ENCODE measurements at places on chromosomes 2 and 18. TPM values are rescaled to one million over a fixed set of nuclear protein-coding genes. Genes with fewer than 3 reads are reported as not detected.

Gene RIT2
- total RNA-seq = not detected

Gene GDF7
- 0.52 TPM for total RNA-seq

Gene TMSB10
- 3,298 TPM for total RNA-seq

Gene CTNNA2
- total RNA-seq = 1.0 TPM

Gene MOGAT1
- total RNA-seq = not detected

Gene LAMA1
- 4.2 TPM for total RNA-seq

Gene GAL3ST2
- total RNA-seq = not detected

Gene PUS10
- total RNA-seq = 4.7 TPM

Gene NFU1
- total RNA-seq = 51.7 TPM

Gene MC4R
- total RNA-seq = 0.52 TPM

Gene PDCD1
- total RNA-seq = not detected

Gene ATP6V1B1
- total RNA-seq = 1.6 TPM

Gene DNAH7
- under 0.01 TPM for total RNA-seq

Gene TMEM37
- 2.1 TPM for total RNA-seq

Gene LONRF2
- 1.0 TPM for total RNA-seq

Gene LYPD6B
- 0.52 TPM for total RNA-seq

Gene GNAL
- 2.6 TPM for total RNA-seq

Gene SH3BP4
- total RNA-seq = 8.9 TPM

Gene PGAP1
- total RNA-seq = 24.0 TPM

Gene RESP18
- not detected for total RNA-seq

Gene FAM168B
- total RNA-seq = 57.4 TPM

Gene SLC38A11
- 2.6 TPM for total RNA-seq

Gene IL1A
- not detected for total RNA-seq

Gene CRYGB
- total RNA-seq = not detected

Gene POTEJ
- not detected for total RNA-seq

Gene IL18R1
- 0.52 TPM for total RNA-seq

Gene GRP
- total RNA-seq = not detected

Gene NAT8
- not detected for total RNA-seq

Gene FIGLA
- total RNA-seq = not detected

Gene LIPG
- total RNA-seq = 2.6 TPM

Gene SH2D6
- total RNA-seq = not detected

Gene COLEC12
- 39.1 TPM for total RNA-seq

Gene SDC1
- 2.1 TPM for total RNA-seq

Gene FSHR
- total RNA-seq = 0.52 TPM

Gene APCDD1
- 2.6 TPM for total RNA-seq

Gene IL1R2
- 0.52 TPM for total RNA-seq

Gene GATA6
- total RNA-seq = 2.6 TPM

Gene ZNF385B
- total RNA-seq = 1.0 TPM

Gene TTC21B
- total RNA-seq = 50.1 TPM

Gene KLHL41
- total RNA-seq = 2,637 TPM

Gene ELOA2
- not detected for total RNA-seq

Gene CCDC121
- 6.3 TPM for total RNA-seq

Gene TXNDC2
- total RNA-seq = not detected

Gene COL6A3
- 365 TPM for total RNA-seq

Gene KIAA2012
- under 0.01 TPM for total RNA-seq

Gene ACKR3
- total RNA-seq = 21.4 TPM

Gene ZNF512
- total RNA-seq = 23.5 TPM

Gene GTF3C2
- total RNA-seq = 24.0 TPM

Gene TAF1B
- 36.5 TPM for total RNA-seq

Gene BBS5
- 8.4 TPM for total RNA-seq

All from skeletal muscle tissue (tissue), 5 donors.